NCI-H1092 (cell line): ENCODE measurements at places on chromosomes 12 and 14.
A peak's percentile ranks its signal among the peaks of the same experiment; 100 is the strongest.

- no peak for DNase-seq
Measured at GRCh38 chr12:77220586-77220985, 155.2 kb upstream of the E2F7 start.

GRCh38 chr14:69808919-69809808, 12.1 kb upstream of the SLC10A1 start:
- no peak for DNase-seq

DNA sequence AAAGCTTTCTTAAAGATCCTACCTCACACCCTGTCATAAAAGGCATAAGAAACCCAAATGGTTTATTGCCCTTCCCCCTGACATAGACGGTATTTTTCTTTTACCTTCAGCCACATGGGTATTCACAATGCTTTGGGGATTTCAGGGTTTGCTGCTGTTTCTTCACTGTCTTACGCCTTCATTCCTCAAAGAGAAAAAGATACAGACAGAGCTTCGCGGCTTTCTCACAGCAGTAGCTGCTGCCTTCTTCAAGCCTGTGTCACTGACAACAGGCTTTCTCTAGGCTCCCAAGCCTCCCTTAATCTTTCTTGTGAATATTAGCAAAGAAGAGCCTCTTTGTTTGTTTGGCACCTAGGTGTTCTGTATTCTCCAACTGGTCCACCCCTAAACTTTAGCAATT, 197.4 kb upstream of the ARID2 start:
- no peak for DNase-seq

DNA sequence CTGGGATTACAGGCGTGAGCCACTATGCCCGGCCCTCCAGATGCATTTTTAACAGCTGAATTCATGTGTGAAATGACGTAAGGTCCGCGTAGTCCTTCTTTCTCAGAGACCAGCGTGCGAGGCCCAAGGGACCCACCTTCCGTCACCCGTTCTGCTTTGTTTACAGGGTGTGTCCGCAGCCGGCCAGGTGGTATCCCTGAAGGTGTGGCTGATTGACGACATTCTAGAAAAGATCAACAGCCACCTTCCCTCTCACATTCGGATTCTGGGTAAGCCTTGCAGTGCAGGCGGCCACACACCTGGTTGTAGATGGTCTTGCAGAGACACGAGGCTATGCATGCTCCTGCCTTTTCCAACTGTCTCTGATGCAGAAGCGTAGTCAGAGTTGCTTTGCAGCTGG, 9.9 kb downstream of the PUS1 start:
- DNase-seq: no peak

GRCh38 chr12:115574826-115575225, 702.7 kb downstream of the MED13L start:
- peak; percentile 6 for DNase-seq

DNA sequence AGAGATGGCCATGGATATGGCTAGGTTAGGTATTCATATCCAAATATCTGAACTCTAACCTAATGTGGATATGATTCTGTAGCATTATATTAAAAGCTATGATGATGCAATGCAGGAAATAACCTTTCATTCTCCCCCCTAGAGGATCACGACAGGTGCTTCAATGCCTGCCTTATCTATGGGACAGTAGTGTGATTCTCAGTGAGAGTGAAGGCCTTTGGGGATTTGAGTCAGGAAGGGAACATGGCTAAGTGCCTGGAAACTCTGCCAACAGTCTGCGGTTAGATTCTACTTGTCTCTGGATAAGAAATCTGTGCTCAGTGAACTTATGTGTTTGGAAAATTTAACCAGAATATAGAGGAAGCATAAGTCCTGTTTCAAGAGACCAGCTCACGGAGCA, 81.8 kb downstream of the SLC38A1 start:
- DNase-seq: no peak

GRCh38 chr12:83320350-83320749, 633.6 kb downstream of the TMTC2 start:
- no peak for DNase-seq

- no peak for DNase-seq
Measured at GRCh38 chr12:80936642-80937390, 918 bp downstream of the LIN7A start.

DNA sequence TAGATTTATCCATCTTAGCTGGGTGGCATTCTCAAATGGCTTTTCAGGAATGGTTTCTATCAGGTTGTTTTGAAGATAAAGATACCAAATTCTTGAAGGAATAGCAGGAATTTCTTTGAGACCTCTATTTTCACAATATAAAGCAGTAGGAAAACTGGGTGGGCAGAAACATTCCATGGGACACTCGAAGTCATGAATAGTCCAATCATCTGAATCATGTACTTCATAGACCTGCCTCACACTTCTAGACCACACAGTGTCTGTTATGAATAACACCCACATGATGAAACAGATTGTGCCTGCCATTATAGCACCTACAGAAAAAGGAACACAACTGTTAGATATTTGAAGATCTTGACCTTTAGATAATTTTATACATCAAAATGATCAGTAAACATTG, 1.8 kb downstream of the KERA start:
- no peak for DNase-seq

- DNase-seq: no peak
Measured at GRCh38 chr14:94322648-94323570, at the start of gene SERPINA6. Gene SERPINA6, minus strand, starts transcription at chr14:94323336. Its CDS starts 8,688 bp downstream, at chr14:94314648.

GRCh38 chr14:104320611-104321086, 182.3 kb downstream of the KIF26A start:
- DNase-seq: no peak
